ENCODE measurements at places on chromosomes 3 and 15.
A peak's percentile ranks its signal among the peaks of the same experiment; 100 is the strongest.

DNA sequence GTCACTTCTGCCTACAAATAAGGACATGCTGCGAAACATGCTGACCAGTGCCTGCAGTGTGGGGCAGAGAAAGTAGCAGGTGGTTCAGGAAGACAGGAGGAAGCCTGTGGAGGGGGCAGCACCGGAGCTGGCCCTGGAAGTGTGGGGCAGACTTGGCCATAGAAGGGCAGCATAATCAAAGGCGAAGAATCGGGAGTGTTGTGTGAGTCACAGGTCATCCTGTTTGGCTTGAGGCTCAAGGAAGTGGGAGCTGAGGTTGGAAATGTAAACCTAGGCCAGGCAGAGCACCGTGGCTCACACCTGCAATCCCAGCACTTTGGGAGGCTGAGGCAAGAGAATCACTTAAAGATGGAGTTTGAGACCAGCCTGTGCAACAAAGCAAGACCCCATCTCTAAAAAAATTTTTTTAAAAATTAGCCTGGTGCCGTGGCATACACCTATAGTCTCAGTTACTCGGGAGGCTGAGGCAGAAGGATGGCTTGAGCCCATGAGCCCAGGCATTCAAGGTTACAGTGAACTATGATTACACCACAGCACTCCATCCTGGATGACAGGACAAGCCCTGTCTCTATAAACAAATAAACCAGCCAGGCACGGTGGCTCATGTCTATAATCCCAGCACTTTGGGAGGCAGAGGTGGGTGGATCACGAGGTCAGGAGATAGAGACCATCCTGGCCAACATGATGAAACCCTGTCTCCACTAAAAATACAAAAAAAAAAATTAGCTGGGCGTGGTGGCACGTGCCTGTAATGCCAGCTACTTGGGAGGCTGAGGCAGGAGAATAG, 54.0 kb downstream of the FAM43A start:
- DNase-seq = no peak

DNA sequence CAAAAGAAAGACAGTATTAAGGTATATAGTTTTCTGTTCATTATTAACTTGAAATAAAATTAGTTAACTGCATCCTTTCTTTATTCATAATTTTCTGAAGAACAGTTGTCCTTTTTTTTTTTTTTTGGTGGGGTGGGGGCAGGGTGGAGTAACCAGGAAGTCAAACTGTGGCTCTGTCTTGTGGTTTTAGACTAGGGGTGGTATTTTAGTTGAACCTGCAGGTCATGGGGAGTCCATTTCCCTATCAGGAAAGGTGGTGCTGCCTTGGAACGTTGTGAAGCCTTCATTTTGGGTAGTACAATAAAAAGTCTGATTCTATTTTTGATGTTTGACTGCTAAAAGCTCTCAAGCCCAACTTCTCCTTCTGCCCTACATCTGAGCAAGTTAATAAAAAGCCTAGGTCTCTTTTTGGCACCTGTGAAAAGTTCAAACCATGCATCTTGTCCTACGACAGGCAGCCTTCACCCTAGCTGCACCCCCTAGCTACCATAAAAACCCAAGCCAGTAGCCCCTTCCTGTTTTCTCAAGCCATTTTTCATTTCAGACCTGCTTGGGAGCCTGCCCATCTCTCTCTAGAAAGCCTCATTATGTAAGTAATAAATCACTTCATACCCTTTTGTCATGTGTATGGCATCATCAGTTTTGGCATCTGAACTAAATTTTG, 31.2 kb upstream of the RIOX2 start:
- no peak for DNase-seq

GRCh38 chr3:191070762-191071403, 128.2 kb upstream of the OSTN start:
- no peak for DNase-seq

DNA sequence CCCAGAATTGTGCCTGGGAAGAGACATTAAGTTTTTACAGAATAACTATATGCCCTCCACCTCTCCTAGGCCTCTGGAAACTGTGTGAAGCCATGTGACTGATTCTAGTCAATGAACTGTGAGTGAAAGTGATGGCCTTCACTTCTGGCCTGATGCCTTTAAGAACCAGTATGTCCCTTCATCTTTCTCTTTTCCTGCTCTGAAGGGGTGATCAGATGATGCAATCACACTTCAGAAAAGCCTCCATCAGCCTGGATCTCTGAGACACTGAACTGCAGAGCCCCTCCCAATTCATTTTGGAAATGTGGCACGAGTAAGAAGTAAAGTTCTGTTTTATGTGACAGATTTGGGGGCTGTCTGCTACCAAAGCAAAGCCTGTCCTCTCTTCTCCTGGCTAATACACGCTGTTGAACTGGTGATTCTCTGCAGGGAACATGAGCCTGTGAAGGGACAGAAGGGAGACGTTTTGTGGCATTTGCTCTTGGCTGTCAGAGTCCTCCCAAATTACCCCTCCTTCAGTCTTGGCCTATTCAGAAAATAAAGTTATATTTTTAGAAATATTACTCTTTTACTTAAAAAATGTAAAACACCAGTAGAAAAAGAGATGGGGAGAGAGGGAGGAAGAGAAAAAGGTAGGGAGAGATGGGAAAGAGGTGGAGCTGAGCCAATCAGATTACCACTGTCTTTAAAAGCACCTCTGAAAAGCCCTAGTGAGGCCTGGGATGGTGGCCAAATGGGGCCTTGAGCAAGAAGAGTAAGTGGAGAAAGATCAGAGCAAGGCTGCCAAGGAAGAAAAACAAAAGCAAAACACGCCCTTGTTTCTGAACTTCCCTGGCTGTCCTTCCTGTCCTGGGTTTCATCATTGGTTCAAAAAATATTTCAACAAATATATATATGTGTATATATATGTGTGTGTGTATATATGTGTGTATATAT, 40.9 kb upstream of the RYK start:
- DNase-seq = no peak

- DNase-seq = no peak
Measured at GRCh38 chr15:27816790-27817189, 282.3 kb downstream of the OCA2 start.

DNA sequence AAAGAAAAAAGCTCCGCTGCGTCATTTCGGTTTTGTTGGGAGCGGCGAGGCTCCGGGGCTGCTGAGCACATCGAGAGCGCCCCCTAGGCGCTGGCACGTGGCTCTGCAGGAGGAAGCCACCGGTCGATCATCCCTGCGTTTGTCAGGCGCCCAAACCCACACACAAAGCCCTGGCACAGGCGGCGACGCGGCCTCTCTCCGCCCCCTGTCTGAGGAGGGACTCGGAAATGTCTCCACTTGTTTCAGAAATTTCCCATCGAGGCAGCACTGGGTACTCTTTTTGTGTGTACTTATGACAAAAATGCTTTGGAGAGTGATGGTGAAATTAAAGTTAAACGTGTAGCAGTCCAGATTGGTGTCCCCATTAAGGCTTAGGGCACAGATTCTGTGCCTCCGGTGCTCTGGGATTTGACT, 407.3 kb upstream of the ONECUT1 start:
- DNase-seq = peak; percentile 2

GRCh38 chr15:39181940-39182339, 398.9 kb upstream of the THBS1 start:
- DNase-seq = no peak

GRCh38 chr3:31634476-31634875, 101.8 kb downstream of the STT3B start:
- no peak for DNase-seq

DNA sequence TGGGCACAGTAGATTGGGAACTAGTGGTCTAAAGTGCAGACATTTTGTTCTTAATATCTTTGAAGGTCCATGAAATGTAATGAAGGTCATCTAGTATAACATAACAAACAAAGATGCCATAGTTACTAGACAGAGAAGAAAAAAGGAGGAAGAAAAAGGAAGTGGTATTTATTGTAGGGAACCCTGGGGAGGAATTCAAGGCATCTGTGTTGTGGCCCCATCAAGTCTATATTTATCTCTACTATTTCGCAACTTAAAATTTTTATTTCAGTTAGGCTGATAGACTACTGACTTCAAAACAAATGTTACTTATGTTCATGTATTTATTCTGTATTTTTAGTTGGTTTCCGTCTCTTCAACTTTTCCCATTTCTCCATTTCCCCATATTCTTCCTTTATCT, 48.9 kb upstream of the ZDHHC23 start:
- no peak for DNase-seq

GRCh38 chr15:23687143-23687470, at the start of gene NDN:
NDN (minus strand) TSS chr15:23687305; CDS start chr15:23687217, 88 bp downstream.
- DNase-seq = no peak

DNA sequence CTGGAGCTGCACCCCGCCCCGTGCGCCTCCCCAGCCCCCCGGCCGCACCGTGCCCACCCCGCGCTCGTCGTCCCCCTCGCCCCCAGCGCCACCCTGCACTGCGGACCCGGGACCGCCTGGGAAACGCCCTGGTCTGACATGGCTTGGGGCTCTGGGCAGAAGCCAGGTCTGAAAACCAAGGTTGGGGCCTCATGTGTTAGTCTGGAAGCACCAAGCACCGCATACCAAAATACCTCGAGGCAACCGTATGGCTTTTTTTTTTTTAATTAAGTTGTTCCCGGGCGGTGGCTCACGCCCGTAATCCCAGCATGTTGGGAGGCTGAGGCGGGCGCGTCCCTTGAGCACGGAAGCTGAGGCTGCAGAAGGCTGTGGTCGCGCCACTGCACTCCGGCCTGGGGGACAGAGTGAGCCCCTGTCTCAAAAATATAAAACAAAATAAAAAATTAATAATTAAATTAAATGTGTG, 91.5 kb upstream of the CHD2 start:
- DNase-seq = peak; percentile 22

DNA sequence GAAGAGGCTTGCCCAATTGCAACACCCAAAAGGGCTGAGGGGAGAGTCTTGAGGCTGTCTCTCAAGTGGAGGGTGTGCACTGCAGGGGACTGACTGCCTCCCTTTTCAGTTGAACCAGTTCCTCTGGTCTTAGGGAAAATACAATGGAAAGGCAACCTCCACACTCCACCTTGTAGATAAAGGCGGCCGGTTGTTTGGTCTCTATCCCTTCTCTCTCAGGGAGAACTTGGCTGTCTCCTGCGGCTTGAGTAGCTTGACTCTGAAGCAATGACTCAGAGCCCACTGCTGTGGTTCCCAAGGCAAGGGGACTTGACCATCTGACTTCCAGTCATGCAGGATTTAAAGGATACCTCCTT, 143.2 kb upstream of the UMPS start:
- DNase-seq = no peak

DNA sequence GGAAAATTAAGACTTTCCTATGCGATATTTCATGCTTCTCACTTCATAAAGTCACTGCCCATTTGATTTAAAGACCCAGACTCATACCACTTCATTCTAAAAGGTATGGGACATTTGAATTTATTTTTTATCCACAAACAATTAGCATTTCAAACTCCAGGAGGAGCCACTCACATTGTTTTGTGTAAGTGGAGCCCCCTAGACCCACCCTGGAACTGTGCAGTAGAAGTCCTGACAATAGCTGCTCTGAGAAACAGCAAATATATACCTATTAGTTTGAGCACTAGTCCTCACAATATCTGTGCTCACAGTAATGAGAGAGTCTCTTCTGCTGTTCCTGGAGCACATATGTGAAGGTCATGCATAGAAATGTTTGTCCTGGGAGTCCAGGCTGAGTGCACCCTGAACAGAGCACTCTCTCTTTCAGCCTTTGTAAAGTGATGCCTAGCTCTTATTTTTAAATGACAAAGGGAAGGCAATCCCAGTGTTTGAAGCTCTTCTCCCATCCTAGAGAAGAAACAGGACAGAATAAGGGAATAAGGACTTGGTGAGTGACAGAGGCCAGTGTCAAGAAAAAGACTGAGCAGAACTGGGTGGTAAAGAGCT, 127.5 kb upstream of the STRIT1 start:
- DNase-seq = no peak

DNA sequence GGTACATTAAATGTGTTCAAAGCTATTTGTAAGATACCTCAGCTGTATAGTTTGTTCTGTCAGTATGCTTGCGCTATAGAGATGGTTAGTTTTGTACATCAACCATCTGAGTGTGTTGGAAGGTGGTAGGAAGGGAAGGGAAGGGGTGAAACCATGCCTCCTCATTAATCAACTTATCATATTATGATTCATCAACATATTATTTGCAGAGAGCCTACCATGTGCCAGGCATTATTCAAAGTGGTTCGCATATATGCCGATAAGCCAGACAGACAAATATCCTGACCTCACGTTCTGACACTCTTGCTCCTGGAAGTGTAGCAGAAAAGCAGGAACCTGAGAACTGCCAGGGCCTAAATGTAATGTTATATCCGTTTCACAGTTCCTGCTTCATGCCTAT, 248.1 kb upstream of the NR2E3 start:
- no peak for DNase-seq

- DNase-seq = no peak
Measured at GRCh38 chr15:91737151-91737818, 116.2 kb upstream of the SLCO3A1 start.

DNA sequence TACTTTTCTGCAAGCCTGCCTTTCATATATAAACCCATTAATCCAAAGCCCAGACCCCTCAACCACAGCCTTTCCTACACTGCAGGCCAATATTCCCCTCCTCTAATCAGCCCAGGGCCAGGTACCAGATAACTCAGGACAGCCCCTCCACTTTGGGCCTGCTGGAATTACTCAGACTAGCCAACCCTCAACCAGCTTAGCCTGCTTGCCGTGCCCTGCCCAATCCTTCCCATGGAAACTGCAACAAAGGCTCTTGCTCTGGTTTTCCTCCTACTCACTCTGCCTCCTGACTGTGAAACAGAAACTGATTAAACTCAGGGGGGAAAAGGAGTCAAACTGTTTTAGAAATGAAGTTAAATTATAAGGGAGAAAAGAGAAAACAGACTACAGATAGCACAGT, 248.1 kb downstream of the KLF13 start:
- DNase-seq = no peak

- DNase-seq = no peak
Measured at GRCh38 chr3:196754091-196754981, 14.7 kb downstream of the PAK2 start.

- DNase-seq = no peak
Measured at GRCh38 chr3:104785947-104786346, 580.8 kb upstream of the ALCAM start.

DNA sequence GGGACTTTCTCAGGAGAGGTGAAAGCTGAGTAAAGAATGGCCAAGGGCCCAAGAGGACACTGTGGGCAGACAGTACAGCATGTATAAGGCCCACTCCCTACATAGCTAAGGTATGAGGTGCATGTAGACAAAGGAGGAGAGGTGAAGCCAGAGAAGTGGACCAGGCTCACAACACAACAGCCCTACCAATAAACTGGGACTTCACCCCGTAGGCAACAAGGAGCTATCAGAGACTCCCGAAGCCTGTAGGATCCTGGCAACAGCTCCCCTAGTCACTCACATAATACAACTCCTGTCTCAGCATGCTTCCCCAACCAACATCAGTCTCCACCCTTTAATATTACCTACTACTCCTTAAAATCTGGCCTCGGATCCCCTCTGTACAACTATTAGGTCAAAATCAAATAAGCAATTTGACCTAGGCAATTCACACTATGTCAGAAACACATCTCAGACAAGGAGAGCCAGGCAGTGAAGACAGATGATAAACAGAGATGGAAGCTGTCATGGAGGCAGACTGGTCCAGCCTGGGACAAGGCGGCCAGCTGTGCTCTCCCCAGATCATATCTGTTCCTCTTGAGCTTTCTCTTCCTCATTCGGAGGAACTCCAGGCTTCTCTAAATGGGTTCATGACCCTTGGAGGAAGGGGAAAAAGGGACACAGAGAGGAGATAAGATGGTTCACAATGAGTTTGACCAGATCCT, 1.4 kb downstream of the XXYLT1 start:
- DNase-seq = no peak

- DNase-seq = no peak
Measured at GRCh38 chr3:197709135-197709534, 27.6 kb downstream of the RUBCN start.
